Fibroblast of mammary gland (primary cell): ENCODE measurements at places on chromosomes 4 and X.

- DNase-seq = no peak
These were observed 42.7 kb downstream of the KIF4A start for GRCh38 chrX:70332600-70332999.

- no peak for DNase-seq
These were observed 5.3 kb upstream of the SHISA3 start for GRCh38 chr4:42391981-42392380.

- no peak for DNase-seq
These were observed 329.4 kb downstream of the KLHL4 start for GRCh38 chrX:87846956-87847355.

DNA sequence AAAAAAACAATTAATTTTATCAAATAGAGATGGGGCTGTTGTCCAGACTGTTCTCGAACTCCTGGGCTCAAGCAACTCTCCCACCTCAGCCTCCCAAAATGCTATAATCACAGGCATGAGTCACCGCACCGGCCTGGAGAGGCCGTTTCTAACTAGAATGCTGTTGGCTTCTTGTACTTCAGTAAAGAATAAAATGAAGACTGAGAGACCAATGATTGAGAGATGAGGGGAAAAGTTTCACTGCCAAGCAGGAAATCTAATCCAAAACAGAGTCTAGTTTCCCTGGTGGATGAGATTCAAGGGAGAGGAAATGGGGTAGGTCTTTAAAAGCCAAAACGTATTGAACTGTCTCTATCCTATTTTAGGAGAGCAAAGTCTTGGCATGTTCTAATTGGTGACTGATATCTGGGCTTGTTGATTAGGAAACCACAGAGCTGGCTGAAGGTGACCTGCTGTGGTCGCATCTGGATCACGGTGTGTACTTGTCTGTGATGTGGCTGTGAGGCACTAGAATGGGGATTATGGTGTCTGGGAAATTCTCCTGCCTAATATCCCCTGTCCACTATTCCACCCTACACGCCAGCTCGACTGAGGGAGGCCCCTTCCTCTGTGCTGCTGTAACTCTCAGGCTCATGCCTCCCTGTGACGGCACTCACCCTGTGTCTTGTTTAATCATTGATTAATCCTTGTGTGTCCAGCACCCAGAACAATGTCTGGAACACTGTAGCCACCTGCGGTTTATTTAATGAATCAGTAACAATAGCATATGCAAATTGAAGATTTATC, 15.0 kb upstream of the TRIM2 start:
- peak; percentile 43 for DNase-seq

DNA sequence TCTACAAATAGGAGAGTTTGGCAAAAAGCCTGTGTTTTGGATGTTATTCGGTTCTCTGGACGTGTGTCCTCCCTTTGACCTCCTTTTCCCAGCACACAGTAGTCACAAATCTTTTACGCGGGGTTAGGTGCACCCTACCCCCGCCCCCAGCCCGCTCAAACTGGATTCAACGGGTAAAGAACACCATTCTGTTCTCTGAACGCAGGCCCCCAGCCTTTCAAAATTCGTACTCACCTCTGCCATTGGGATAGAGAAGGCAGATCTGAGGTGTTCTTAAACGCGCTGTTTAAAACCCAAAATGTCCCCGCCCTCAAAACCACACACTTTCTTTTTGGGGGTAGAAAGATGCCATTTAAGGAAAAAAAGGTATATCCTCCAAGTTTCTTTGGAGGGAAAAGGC, 2.7 kb downstream of the LEF1 start:
- DNase-seq = no peak

DNA sequence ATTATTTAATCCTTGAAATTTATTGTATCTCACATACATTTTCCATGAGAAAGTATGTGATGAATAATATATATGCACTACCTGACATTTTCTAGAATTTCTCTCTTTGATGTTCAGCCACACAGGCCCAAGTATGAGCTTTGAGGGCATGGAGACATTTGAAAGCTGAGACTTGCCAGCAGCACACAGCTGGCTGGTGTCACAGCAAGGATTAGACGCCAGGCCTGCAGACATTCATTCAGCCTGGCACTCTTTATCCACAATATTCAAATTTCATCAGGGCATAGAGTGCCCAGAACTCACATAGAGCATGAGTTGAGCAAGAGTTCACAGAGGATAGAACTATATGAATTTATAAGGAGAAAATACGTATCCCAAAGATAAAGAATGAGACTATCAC, 74.0 kb downstream of the GRIA2 start:
- no peak for DNase-seq

GRCh38 chr4:102466298-102466697, 34.9 kb upstream of the NFKB1 start:
- peak; percentile 47 for DNase-seq

GRCh38 chr4:39170301-39170700, 12.0 kb upstream of the WDR19 start:
- DNase-seq = no peak

DNA sequence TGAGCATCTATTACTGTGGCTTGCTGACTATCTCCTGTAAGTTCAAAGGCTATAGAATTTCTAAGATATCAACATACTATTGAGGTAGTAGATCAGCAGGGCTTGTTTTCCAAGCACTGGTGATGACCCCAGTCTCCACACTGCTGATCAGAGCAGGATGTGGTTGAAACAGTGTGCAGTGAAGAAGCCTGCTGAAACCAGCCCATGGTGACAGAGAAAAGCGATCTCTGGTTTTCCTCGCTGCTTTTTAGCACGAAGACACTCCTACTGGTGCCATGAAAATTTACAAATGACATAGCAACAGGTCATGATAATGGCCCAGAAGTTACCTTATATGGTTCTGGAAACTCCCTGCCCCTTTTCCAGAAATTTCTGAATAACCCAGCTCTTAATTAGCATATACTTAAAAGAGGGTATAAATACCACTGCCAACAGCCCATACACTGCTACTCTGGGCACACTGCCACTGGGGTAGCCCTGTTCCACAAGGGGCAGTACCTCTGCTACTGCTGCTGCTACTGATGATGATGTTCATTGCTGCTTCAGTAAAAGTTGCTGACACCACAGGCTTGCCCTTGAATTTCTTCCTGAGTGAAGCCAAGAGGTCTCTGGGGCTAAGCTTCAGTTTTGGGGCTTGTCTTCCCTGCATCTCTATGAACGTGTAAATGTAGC, 1689.5 kb upstream of the PCDH10 start:
- no peak for DNase-seq

DNA sequence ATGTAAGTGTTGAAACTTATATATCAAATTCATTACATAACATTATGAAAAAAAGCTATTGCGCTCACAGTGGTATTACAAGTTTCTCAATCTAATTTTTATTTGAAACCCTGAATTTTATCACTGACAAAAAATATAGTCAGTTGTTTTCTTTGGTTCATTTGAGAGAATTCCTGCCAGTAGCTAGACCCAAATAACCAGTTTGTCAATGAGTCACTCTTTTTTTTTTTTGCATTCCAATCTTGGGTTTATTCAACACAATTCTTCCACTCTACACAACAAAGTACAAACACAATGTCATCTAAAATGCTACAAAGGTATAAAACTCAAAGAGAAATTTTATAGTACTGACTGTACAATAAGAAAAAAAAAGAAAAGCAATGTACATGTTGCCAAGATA, 13.1 kb downstream of the HPF1 start:
- DNase-seq = peak; percentile 20

GRCh38 chr4:181308476-181309312, 934.5 kb upstream of the TENM3 start:
- DNase-seq = no peak

DNA sequence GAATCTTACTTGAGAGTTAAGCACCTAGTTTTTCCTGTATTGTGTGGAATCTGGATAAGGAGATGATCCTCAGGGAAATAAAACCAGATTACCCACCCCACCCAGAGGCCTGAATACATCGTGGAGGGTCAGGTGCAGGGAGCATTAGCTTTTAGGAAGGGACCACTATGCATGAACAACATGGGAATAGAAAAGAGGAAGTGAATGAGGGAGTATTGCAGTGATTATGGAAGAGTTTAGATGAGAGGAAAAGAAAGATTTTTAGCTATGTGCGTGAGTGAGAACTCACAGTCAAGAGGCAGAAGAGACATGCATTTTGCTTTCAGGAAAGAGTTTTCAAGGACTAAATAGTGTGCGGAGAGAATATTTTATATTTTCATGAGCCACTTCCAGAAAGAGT, 222.3 kb upstream of the S100G start:
- DNase-seq = no peak

GRCh38 chrX:37409278-37409677, 60.1 kb downstream of the PRRG1 start:
- no peak for DNase-seq

DNA sequence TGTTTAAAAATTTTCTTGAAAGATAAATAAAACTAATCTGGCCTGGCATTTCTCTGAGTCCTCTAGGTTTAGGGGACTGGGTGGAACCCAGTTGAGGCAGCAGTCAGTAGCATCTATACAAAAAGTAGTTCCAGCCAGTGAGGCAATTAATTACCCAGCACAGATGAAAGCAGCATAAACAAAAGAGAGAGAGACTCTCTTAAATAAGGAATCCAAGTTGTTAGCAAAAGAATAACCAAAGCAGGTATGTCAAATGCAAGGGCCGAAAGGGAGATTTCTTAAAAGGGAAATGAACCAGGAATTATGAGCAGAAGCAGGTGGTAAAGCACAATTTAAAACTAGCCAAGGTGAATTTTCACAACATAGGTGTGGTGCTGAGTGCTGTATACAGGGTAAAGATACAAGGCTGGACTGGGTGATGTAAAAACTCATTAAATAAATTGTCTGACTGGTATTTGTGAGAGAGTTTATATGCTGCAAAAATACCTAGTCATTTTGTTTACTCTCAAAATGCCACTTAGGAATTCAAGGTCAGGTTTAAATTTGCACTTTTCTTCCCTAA, 94.6 kb upstream of the GALNT7 start:
- no peak for DNase-seq

DNA sequence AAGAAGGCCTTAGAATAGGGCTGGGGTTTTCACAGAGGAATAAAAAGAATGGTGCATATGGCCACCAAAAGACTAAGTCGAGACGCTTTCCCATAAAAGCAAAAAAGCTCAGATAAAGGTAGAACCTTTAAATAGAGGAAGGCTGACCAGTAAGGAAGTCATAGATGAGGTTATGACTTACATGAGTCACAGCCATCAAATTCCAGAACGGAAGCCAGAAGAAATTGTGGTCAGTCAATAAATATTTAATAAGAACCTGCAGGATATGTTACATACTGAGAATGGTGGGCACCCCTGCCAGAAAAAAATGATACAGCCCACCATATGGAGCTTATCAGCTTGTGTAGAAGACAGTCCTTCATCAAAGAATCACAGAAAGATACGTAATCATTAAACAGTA, 120.1 kb downstream of the MANBA start:
- DNase-seq = peak; percentile 63

- DNase-seq = peak; percentile 45
These were observed 8.7 kb upstream of the ITGB1BP2 start for GRCh38 chrX:71292669-71293365.
